Activated naive CD4-positive, alpha-beta T cell treated with anti-CD3 and anti-CD28 coated beads, Interleukin-2, amount 50 U/mL, for 16 hours (primary cell): ENCODE measurements at places on chromosomes 1 and 21.

- DNase-seq: no peak
Measured at GRCh38 chr1:225870911-225871310, 11.3 kb downstream of the TMEM63A start.

DNA sequence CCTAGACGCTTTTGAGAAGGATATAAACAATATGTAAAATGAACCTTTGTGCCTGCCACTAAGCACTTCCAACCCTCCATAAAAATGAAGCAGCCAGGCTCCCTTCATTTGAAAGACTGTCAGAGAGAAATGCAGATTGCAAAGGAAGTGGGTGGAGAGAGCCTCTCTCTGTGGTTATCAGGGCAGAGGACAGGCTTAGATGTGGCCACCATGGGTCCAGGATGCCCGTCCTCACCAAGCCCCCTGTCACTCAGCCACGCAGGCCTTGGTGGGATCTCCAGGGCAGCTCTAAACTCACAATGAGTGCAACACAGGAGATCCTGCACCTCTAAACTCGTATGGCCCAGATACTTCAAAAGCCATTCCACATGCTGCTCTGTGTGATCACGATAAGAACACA, 37.9 kb downstream of the TMPRSS2 start:
- DNase-seq: no peak

DNA sequence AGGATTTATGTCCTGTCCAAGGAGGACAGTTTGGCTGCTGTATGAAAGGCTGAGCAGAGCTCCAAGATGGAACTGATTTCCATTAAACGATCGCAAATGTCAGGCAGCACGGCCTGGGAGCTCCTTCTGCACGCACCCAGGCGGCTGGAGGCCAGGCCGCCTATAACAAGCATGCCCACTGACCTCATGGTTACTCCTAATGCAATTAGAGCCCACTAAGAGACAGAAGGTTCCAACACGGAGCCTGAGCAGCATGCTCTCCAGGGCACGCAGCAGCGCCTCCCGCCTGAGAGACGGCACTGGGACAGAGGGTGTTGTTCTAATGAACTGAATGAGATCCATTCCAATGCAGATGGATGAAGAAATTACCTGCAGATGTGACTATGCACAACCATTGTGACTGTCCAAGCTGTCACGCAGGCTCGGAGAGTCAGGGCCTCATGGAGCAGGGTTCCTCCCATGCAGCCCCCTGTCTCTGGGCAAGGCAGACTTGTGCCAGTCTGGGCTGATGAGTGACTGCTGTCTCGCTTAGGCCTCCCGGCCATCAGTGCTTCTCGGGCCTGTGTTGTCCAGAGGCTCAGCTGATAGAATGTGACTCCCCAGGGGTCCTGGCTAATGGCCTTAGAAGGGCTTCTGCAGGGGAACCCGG, 25.2 kb upstream of the CDCA8 start:
- no peak for DNase-seq

GRCh38 chr1:171397851-171398469, 84.0 kb downstream of the FMO4 start:
- no peak for DNase-seq
